ENCODE measurements at places on chromosomes 12 and 14.

DNA sequence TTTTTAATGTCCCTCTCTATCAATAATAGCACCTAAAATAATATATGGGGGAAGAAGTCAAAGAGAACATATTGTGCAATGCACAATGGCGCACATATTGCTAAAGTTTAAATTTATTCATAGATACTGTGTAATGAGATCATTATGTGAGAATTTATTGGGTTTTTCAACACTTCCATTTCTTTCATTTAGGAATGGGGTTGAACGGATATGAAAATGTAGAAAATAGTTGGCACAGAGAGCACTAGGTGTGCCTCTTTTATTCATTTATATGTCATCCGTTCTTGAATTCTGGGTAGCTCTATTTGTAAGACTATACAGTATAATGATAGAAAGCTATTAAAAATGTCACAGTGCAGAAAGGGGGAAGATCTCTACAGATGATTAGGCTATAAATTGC is 63.9 kb downstream of the ATG14 start:
- DNase-seq = no peak

- DNase-seq = no peak
Observed at GRCh38 chr14:101394374-101394773, 166.9 kb upstream of the DIO3 start.

- DNase-seq = no peak
Observed at GRCh38 chr12:8844665-8845064, 22.2 kb downstream of the A2ML1 start.

DNA sequence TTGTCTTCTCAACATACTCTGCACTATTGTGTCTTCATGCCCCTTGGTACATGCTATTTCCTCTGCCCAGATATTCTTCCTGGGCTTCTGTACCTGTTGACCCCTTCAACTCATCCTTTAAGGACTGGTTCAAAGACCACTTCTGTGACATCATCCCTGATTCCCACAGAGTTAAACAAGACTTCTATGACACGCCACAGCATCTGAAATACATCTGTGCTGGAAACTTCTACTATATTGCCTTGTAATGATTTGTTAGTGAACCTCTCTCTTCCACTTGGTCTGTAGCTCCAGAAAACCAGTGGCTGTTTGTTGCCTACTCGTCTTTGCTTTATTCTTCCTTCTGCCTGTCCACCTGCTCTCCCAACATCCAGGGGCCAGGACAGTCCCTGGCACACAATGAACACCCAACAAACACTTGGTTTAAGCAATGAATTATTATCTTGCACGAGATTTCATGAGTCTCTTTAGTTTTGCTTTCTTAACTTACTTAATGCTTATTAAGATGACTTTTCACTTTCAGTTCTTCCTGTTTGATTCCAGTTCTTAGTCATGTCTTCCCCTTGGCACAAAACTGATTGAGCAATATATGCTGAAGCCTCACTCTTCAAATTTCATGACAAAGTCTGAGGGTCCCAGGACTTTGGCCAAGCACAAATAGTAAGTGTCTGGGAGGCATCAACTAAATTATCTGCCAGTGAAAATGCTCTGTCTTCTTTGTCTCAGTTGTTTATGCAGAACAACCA is 485.9 kb downstream of the APAF1 start:
- peak; percentile 85 for DNase-seq

DNA sequence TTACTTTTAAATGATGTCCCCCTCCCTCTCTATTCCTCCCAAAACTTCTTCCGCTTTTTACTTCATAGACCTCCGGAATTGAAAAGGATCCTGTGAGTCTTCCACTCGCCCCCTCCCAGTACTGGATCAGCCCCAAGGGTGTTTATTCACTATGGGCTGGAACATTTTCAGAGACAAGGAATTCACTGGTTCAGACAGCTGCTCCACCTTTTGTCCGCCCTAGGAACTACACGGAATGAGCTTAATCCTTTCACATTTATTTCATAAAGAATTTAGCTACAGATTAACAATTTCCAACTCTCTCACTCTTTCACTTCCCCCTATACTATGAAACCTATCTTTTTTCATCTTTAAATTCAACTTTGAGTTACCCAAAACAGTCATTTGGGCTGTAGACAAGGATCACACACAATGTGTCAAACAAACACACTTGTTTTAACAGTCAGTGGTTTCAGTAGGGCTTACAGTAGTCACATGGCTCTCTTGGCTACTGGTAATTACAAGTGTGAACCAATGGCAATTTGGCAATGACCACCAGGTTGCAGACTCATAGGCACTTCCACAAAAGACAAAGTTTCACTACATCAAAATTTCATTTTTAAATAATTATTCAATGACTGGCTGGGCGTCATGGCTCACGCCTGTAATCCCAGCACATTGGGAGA is 20.6 kb downstream of the CNIH1 start:
- peak; percentile 49 for DNase-seq

DNA sequence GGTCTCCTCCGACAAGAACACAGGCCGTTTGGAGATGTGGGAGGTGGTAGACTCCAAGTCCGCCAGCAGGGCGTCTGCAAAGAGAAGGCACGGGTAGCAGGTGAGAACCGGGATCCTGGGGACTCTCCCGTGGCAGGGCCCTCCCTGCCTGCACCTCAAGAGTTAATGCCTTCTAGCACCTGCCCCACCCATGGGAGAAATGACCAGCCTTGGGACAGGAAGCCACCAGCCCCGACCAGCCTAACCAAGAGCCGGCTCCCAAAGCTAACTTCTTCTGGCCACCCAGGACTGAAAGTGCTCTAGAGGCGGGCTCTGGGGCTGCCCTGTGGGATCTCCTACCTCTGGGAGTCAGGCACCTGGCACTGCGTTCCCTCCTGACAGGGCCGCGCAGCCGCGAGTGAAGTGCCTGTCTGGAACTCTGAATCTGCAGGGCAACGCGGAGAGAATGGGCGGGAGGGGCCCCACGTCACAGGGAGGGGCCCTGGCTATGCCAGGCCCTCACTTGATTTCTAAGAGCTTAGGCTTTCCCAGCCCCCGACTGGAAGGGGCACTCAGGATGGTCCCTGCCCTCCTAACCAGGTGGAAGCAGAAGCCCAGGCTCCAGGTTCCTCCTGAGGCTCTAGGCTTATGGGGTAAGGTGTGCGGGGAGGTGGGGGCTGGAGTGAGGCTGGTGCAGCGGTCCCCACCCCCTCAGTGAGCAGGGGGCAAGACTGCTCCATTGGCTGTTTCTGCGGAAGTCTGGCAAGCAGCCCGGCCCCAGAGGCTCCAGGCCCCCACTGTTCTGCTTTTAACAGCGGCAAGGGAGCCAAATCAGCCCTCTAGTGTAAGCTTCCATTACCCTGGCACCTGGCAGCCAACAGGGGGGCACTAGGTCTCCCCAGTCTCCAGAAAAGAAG is 23.6 kb upstream of the RPLP0 start:
- peak; percentile 61 for DNase-seq

- no peak for DNase-seq
Observed at GRCh38 chr12:68572661-68573060, 38.0 kb upstream of the RAP1B start.

DNA sequence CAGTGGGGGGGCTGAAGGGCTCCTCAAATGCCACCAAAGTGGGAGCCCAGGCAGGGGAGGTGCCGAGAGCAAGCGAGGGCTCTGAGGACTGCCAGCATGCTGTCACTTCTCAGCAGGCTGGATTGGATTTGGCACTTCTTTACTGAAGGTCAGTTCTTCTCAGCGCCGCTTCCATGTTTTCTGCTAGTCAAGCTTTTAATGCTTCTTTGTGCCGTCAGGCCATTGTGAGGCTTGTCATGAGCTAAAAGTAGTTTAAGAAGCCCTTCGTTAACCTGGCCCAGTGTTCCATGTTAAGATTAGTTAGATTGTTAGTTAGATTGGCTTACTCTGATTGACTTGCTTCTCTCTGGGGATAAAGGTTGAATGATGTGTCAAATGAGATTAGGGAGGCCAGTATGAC is 13.4 kb downstream of the GABARAPL1 start:
- DNase-seq = no peak

DNA sequence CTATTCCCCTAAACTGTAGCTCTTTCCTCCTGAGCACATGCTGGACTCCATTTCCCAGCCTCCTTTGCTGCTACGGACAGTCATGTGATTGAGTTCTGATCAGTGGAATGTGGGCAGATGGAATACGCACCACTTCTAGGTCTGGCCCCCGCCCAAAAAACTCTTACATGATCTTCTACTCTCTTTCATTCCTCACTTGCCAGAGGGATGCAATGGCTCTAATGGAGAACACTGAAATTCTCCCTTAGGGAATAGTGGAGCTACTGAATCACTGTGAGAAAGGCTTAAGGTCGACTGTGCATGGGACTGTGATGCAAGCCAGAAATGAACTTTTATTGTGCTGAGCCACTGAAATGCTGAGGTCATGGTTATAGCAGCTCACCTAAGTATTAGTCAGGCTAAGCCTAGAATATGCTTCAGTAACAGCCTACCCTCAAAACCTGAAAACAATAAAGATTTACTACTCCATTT is 13.0 kb upstream of the TMED2 start:
- DNase-seq = no peak

GRCh38 chr12:106084014-106084671 is 54.6 kb downstream of the NUAK1 start:
- DNase-seq = no peak

DNA sequence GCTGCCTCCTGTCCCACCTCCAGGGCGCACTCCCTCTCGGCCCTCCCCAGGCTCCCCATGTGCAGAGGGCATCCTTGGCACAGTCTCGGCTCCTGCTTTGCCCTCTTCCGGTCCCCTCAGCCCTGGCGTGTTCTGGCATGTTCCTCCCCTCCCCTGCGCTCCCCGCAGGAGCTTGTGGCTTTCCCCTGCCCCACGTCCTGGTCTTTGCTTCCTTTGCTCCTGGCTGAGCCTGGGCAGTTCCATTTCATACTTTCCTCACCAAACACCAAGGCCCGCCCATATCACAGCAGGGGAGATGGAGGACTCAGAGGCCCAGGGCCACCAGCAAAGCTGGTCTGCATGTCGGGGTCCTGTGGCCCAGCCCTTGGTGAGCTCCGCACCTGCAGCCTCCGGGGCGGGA is 56.0 kb downstream of the FBRSL1 start:
- no peak for DNase-seq

DNA sequence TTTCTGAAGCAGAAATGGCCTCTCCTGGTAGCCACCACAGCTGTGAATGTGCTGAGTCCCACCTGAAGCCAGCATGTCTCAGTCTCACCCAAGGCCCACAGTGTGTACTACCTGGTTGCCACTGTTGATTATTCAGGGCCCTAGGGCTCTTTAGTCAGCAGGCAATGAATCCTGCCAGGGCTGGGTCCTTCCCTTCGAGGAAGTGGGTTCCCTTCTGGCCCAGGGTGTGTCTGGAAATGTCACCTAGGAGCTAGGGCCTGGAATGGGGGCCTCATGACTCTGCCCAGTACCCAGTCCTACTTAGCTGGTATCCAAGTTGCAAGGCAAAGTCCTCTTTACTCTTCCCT is 207.4 kb downstream of the SYNE2 start:
- DNase-seq = no peak

GRCh38 chr12:61308220-61308619 is 952.0 kb upstream of the USP15 start:
- no peak for DNase-seq

DNA sequence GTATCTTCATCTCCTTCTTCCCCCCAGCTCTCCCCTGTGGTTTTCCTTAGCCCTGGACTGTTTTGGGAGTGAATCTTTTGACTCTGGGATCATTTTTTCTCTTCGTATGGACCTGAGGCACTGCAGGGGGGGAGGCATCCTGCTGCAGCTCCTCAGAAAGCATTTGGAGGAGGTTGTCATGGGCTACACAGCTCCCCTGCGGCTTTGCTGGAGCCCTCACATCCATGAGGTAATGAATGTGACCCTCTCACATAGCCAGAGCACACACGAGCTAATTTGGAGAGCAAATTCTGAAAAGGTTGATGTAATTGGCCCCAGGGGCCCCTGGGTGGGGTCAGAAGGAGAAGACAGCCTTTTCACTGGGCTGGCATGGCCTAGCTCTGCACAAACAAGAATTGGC is 110.9 kb downstream of the PAH start:
- DNase-seq = no peak

- no peak for DNase-seq
Observed at GRCh38 chr14:25837551-25837965, 760.3 kb downstream of the NOVA1 start.

DNA sequence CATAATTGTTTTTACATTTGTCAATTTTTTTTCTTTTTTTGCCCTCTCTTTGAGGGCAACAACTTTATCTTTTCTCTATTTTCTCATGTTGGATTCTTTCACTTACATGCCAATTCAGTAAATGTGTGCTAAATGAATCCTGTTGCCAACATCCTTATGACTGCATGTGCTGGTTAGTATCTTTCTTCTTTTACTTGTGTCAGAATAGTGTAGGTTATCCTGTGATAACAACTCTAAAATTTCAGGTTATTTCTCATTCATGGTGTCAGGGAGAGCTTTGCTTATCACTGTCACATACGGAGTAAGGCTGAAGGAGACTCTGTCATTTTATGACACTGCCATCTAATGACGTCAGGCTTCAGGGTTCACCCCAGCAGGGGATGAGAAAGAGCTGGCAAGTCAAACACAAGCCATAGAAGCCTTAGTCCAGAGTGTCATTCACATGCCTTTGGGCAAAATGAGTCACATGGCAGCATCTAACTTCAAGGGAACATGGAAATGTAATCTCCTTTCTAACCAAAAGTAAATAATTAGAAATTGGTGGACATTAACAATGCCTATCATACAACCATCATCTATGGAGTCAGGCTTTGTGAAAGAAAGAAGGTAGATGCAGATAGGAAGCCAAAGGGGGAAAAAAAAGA is 242.5 kb upstream of the ATP2B1 start:
- DNase-seq = peak; percentile 56

GRCh38 chr12:16150276-16150675 is 127.2 kb downstream of the SLC15A5 start:
- no peak for DNase-seq

Measured in suppressor macrophage treated with lipopolysaccharide for 1 hour (primary cell).